Fibroblast of skin of back (primary cell): ENCODE measurements at places on chromosomes 5 and 9.
A peak's percentile ranks its signal among the peaks of the same experiment; 100 is the strongest.

DNA sequence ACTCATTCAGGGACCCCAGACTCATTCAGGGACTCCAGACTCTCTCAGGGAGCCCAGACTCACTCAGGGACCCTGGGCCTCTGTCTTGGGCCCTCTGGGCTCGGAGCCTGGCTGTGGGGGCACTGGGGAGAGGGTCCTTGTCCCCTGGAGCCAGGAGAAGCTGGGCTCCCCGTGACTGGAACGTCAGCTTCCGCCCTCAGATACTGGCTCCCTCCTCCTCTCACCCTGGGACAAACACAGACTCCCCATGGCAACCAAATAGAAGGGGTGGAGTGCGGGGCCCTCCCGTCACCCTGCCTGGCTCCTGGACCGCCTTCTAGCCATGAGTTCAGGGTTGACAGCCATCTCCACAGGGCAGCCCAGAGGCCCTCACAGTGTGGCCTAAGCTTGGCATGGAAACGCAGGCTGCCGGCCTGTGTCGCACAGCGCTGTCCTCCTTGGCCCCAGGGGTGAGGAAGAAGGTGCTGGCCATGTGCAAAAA, 27.6 kb downstream of the ZDHHC11B start:
- DNase-seq = no peak

DNA sequence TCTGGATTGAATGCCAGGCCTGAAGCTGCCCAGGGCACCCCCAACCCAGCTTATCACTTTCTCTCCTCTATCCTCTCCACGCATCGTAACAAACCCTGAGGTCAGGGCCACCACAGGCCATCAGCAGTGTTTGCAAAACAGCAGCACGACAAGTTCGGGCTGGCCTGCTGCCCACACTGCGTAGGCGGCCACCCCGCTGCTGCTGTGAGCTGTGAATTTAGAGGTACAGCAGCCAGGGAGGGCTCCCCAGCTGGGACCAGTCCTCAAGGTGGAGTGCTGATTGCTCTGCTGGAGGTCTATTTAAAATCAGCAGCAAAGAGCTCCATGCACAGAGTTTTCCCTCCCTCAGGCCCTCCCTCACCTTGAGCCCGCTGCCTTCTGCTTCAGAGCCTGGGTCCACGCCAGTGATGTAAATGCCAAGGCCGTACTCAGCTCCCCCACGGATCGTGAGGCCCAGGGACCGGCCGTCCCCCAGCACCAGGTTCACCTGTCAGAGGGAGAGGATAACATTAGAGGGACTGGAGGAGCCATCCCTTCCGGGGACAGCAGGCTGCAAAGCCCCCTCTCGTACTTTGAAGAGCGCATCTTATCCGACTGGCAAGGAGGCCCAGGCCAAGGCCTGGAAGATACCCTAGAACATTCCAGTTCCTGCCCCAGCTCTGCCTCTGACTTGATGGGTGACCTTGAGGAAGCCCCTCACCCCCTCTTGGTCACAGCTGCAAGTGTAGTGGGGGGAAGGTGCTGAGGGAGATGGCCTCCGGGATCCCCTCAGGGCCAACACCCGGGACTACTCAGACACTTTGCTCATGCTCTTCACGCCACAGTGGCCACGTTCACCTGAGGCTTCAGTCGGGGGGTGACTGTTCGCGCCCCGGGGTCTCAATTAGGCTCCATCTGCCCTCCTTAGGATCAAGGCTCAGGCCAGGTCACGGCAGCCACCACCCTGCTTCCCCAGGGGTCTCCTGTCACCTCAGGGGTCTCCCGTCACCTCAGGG, 39.1 kb downstream of the WHRN start:
- no peak for DNase-seq

DNA sequence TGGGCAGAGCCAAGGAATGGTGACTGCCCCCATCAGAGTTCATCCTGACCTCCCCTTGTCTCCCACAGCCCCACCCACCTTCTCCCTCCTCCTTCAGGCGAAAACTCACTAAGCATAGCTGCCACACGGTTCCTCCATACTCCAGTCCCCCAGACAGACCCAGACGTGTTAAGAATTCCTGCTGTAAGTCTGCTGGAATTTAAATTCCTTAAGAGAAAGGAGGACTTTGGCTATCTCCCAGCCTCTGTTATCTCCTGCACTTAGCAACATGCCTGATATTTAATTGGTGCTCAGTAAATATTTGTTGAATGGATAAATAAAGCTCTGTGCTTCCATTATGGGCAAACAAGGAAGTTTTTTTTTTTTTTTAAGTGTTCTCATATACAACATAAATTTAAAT, 213.7 kb downstream of the RFK start:
- DNase-seq = peak; percentile 83

- peak; percentile 50 for DNase-seq
Observed at GRCh38 chr5:154197801-154198491, 7.4 kb downstream of the GALNT10 start.

DNA sequence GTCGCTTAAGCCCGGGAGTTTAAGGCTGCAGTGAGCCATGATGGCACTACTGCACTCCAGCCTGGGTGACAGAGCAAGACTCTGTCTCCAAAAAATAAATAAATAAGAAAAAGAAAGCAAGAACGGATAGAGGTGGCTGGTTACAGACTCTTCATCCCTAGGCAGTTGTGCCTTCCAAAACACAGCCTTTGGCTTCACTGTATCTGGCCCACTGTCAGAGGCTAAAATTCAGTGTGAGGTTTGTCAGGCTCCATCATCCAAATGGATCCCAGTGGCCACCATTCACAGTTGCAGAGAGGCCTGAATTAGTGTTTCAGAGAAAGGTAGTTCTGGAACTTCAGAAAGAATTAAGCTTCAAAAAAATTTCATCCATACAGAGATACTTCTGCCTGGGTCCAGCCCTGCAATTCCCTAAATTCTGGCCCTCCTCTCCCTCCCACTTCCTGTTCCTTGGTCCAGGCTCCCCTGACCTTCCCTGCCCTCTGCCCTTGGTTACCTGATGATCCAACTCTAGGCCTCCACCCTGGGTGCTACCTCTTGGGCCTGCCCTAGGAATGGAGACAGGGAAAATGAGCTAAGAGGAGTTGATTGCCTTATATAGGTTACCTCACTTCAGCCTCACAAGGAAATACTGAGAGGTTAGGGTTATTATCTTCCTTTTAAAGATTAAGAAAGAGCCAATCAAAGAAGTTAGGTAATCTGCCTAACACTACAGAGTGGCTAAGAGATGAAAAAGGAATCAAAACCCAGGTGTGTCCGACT, 97.2 kb upstream of the SLC44A1 start:
- no peak for DNase-seq
